Hepatocyte (in vitro differentiated cells): ENCODE measurements at places on chromosomes 5 and 9. TPM values are rescaled to one million over a fixed set of nuclear protein-coding genes. Genes with fewer than 3 reads are reported as not detected.

- DNase-seq, result peak; percentile 10
These were observed 539.5 kb downstream of the EBF1 start for GRCh38 chr5:158560170-158560569.

The AUH gene
- 25.0 and 30.2 TPM in 2 replicates for total RNA-seq

The LMX1B gene
- total RNA-seq, result 0.24 TPM in 1 of 2 replicates, not detected in the other

- DNase-seq, result no peak
These were observed 426.7 kb downstream of the CDK5RAP2 start for GRCh38 chr9:120153258-120153657.

GRCh38 chr5:177372910-177373309, 11.3 kb upstream of the SLC34A1 start:
- no peak for DNase-seq

- peak; percentile 79 for DNase-seq
These were observed 101.8 kb downstream of the ESM1 start for GRCh38 chr5:54883374-54884194.
